Inflammatory macrophage treated with lipopolysaccharide for 1 hour (primary cell): ENCODE measurements at places on chromosomes 6 and 20.

GRCh38 chr6:108174371-108175175 lies 8.8 kb downstream of the NR2E1 start:
- peak; percentile 43 for DNase-seq

- DNase-seq: peak; percentile 64
These were observed 39.8 kb upstream of the GCLC start for GRCh38 chr6:53584726-53585125.

DNA sequence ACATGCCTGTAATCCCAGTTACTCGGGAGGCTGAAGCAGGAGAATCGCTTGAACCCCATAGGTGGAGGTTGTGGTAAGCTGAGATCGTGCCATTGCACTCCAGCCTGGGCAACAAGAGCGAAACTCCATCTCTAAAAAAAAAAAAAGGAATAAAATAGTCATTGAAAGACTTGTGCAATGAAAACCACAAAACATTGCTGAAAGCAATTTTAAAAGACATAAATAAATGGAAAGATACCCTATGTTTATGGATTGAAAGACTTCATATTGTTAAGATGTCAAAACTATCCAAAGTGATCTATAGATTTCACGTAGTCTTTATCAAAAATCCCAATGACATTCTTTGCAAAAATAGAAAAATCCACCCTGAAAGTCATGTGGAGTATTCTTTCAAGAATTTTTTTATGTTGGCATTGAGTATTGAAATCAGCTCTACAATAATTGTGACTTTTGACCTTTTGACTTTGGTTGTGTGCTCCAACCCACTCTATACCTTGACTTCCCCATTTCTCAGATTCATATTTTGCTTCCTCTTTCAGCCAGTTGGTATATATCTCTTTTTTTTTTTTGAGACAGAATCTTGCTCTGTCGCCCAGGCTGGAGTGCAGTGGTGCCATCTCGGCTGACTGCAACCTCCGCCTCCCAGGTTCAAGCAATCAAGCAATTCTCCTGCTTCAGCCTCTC lies 45.5 kb upstream of the SLC23A2 start:
- peak; percentile 74 for DNase-seq

DNA sequence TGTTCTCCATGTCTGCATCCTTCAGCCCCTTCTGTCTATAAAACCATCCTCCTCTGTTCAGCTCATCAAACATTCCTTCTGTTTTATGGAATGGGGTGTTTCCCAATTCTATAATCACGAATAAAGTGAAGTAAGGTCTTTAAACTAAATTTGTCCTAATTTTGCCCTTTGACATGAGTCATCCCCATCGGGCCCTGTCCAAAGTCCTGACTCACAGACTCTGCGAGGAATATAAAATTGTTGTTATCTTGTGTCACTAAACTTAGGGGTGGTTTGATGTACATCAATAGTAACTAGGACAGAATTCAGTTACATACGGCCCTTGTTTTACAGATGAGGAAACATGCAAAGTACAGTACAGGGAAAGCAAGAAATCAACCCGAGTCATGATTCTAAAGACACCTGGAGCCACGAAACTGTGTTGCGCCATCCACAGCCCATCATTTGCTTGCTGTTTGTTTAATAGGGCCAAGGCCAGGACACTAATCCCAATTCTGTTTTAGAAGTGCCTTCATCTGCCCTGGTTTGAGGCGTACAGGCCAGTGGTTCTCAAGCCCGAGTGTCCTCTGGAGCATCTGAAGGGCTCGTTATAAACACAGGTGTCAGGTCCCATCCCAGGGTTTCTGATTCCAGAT lies 2.8 kb downstream of the ACSS1 start:
- no peak for DNase-seq

- no peak for DNase-seq
These were observed 348.4 kb downstream of the SOX4 start for GRCh38 chr6:21941926-21942325.

DNA sequence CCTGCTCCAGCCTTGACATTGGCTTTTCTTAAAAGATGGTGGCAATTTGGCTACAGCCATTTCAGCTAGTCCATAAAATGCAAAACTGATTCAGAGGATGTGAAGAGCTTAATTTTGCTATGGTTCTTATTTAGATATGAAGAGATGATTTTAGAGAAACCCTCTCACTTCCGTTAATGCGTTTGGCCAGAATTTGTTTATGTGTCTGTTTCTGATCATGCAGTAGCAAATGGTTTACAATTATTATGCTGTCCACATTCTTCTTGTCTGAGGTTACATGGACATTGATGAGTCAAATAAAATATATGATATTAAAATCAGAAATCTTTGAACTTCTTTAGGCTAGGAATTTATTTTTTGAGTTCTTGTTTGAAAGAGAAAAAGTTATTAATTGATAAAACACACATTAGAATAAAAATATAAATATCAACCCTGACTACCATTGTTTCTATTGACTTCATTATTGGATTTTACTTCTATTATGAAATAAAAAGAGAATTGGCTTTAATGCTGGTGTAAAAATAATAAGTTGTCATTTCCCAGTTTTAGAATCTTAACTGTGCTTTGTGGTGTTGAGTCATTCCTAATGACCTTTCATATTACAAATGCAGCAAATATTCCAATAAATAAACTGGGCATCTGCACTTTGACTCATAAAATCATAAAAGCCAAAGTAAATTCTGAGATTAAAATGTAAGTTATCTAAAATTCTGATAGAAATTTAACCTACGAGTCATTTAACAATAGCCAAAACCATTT lies 1286.0 kb upstream of the GJE1 start:
- DNase-seq: no peak

- DNase-seq: no peak
These were observed 54.3 kb upstream of the IYD start for GRCh38 chr6:150314230-150315188.

DNA sequence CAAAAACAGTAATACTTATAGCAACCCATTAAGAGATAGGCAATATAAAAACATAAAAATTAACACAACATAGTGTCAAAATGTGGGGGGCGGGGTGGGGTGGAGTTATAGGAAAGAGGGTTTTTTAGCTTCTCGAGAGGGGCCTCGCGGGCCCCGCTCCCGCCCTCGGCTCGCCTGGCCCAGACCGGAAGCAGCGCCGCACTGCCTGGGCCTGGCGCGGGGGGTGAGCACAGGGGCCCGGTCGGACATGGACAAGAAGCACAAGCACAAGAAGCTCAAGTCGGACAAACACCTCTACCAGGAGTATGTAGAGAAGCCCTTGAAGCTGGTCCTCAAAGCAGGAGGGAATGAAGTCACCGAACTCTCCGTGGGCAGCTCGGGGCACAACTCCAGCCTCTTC lies 53.4 kb downstream of the REV3L start:
- DNase-seq: no peak

DNA sequence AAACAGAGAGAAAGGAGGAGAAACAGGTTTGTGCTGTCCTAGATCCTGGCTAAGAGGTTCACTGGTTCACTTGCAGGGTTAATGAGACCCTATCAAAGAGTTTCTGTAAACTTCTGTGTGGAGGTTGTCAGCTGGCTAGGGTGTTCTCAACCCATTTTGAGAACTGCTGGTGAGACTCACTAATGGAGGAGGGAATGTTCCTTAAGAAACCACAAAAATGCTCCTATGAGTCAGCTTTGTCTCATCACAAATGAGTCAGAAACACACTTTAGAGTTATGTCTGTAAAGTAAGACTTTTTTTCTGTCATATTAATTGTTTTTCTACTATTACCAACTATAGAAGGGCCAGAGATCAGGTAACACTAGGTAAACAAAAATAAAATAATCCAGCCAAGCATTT lies 884.4 kb downstream of the PHF3 start:
- no peak for DNase-seq

- no peak for DNase-seq
These were observed 19.4 kb upstream of the TFAP2A start for GRCh38 chr6:10434235-10434634.

- no peak for DNase-seq
These were observed 15.8 kb downstream of the NCOA5 start for GRCh38 chr20:46074006-46074405.
